ENCODE measurements at places on chromosomes 1 and 21.
A peak's percentile ranks its signal among the peaks of the same experiment; 100 is the strongest.

- no peak for ATAC-seq
Measured at GRCh38 chr1:34844252-34844634, 15.3 kb downstream of the SMIM12 start.

- ATAC-seq = peak; percentile 15
Measured at GRCh38 chr1:41435570-41436178, 48.8 kb downstream of the EDN2 start.

GRCh38 chr1:4463631-4464030, 190.8 kb upstream of the AJAP1 start:
- ATAC-seq = no peak

- no peak for ATAC-seq
Measured at GRCh38 chr21:35617491-35617890, 442.8 kb downstream of the SETD4 start.

Measured in SK-N-SH treated with all-trans-retinoic acid at 6 μM for 48 hours (cell line).